GM23248 (cell line): ENCODE measurements at places on chromosomes 7 and 10. TPM values are rescaled to one million over a fixed set of nuclear protein-coding genes. Genes with fewer than 3 reads are reported as not detected.

GRCh38 chr10:43233601-43234430, 33.0 kb downstream of the RASGEF1A start:
- H3K27ac ChIP-seq, result no peak overlapping the region
- peaks cover 25% of the 10 kb centered on the region for H3K27me3 ChIP-seq
- H3K4me1 ChIP-seq, result no peaks in the 10 kb centered on the region
- no peaks in the 10 kb centered on the region for H3K36me3 ChIP-seq

The CC2D2B gene
- total RNA-seq, result not detected in 2 replicates

- H3K27me3 ChIP-seq, result no peaks in the 10 kb centered on the region
- no peak for DNase-seq
- no peaks in the 10 kb centered on the region for H3K36me3 ChIP-seq
- H3K4me3 ChIP-seq, result no peak overlapping the region
- no peak overlapping the region for H3K27ac ChIP-seq
- no peaks in the 10 kb centered on the region for H3K4me1 ChIP-seq
Observed at GRCh38 chr10:130895161-130895560, 416.4 kb downstream of the TCERG1L start.

DNA sequence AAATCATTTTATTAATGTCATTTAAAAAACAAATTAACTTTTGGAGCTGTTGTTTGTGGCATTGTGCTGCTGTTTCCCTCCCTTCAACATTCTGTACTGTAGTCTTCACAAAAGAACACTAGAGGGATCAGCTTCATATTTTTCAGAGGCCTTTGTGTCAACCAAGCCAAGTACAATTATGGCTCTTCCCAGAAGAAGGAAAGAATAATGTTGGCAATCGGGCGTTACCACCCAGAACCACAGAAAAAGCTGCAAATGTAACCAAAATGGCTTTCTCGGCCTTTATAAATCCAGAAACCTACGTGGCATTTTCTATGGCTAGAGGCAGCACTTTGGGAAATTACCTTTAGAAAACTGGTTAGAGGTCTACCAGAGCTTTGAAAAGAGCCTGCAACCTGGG, 98.8 kb upstream of the COL1A2 start:
- no peaks in the 10 kb centered on the region for H3K36me3 ChIP-seq
- peak overlapping the region; percentile 99 for H3K27ac ChIP-seq
- H3K4me3 ChIP-seq, result peak overlapping the region; percentile 74
- peaks cover 64% of the 10 kb centered on the region for H3K4me1 ChIP-seq

The GPNMB gene
- 38.2 and 48.8 TPM in 2 replicates for total RNA-seq

GRCh38 chr10:19958787-19959186, 142.6 kb downstream of the PLXDC2 start:
- H3K36me3 ChIP-seq, result no peaks in the 10 kb centered on the region
- DNase-seq, result no peak
- H3K4me3 ChIP-seq, result no peak overlapping the region
- H3K27me3 ChIP-seq, result no peaks in the 10 kb centered on the region
- H3K27ac ChIP-seq, result no peak overlapping the region
- H3K4me1 ChIP-seq, result no peaks in the 10 kb centered on the region

DNA sequence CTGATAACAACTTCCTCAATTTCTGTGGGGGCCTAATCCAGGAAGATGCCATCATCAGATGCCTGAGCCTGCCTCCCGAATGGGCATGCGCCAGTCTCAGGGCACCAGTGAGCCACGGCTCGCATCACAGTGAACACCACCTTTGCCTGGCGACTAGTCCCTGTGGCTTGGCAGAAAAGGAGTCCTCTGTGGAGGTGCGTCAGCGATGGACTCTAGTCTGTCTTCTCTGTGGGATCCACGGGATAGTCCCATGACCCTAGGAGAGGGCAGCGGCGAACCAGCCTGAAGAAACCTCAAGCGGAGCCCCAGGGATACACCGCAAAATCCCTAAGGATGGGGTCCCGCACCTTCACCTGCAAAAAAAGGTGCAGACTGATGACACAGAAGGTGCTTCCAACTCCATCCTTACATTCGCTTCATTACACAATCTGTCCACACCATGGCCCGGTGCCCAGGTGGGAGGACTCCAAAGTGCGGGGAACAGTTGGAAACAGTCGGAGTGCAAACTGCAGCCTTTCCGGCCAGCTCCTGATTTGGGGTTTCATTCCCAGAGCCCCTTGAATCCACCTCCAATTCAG, 35.1 kb upstream of the ZNF273 start:
- no peaks in the 10 kb centered on the region for H3K36me3 ChIP-seq
- H3K4me1 ChIP-seq, result no peaks in the 10 kb centered on the region
